ENCODE measurements at places on chromosomes 5 and 9.

- no peak for DNase-seq
Observed at GRCh38 chr9:18996211-18996610, 36.8 kb downstream of the SAXO1 start.

DNA sequence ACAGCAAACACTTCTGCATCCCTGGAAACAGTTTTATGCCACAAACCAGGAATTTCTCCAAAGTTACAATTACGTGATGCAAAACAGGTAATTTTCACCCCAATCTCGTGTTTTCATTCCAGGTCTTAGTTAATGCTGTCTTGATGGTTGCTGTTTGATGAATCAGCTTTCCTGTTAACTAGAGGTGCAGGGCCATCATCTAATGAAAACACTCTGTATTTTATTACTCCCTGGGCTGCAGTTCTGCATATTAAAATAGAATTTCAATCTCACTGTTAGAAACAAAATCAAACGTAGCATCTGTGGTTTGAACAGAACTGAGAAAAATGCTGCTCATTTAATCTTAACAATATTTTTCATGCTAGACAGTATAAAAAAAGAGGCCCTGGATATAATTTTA, 129.4 kb downstream of the TUSC1 start:
- no peak for DNase-seq

GRCh38 chr5:39605145-39605544, 180.4 kb upstream of the DAB2 start:
- no peak for DNase-seq

- no peak for DNase-seq
Observed at GRCh38 chr9:73923796-73924195, 573.3 kb upstream of the RORB start.

DNA sequence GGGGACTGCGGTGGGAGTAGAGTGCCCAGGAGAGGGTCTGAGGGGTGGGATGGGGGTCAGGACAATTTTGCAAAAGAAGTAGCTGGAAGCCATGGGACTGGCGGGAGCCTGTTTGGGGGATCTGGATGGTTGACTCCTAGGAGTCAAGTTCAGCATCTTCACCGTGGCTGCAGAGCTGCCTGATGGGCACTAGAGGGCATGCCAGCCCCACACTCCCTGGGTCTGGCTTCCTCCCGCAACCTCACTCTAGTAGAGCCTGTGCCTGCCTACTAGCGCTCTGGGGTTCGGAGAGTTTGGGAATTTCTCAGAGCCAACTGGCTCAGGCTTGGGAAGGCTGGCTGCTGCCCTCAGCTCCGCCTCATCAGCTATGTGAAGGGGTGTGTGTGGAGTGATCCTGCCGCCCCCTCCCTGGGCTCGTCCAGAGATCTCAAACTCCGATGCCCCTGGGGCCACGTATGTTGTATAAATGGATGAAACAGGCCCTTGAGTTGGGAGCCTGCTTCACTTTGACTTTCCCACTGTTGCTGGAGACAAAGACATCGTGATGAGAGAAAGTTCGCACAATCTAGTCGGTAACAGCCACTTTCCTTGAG, 10.8 kb downstream of the TSPAN17 start:
- DNase-seq, result peak; percentile 72

DNA sequence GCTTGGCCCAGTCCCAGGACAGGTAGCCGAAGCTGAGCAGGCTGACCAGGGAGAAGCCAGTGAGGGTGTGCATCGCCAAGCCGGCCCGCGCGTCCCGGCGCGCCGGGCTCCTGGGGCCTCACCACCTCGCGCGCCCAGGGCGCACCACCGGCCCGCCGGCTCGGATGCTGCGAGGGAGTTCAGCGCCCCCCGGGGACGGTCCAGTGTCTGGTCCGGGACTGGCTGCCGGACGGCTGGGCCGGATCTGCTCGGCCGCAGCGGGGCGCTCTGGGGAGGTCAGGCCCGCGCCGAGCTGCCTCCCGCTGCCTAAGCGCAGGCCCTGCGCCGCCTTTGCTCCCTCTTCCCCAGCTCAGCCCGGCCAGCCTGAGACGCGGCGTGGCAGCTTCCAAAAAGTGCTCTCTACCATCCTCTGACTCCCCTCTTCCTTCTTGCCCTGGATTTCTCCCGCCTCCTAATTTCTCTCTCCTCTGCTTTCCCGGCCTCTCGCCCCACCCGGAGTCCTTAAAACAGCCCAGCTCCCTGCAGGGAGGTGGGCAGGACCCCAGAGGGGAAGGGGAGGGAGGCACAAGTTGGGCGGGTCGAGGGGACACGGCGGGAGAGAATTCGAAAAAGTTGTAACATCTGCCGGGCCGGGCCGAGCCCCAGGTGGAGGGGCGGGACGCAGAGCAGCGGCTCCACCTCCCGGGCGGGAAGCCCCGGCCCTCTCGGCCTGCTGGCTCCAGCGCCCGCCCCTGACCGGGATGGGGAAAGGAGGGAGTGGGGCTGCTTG, at the start of gene ARSI:
TSS of gene ARSI (minus strand) at position 605 of the 769 bp plus-strand sequence. CDS start at position 73, 532 bp downstream.
- no peak for DNase-seq

- no peak for DNase-seq
Observed at GRCh38 chr5:168654211-168654721, 75.1 kb upstream of the PANK3 start.

DNA sequence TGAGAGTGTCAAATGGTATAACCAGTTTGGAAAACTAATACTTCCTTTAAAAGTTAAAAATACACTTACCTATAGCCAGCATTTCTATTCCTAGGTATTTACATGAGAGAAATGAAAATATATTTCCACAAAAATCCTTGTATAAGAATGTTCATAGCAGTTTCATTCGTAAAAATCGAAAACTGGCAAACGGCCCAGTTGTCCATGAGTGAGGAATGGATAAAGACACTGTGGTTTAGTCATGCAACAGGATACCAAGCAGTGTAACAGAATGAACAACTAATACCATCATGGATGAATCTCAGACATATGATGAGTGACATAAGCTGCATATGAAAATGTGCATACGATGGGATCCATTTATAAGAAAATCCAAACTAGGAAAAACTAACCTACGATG, 136.7 kb downstream of the MACROH2A1 start:
- no peak for DNase-seq

GRCh38 chr5:77642738-77643653, 4.5 kb upstream of the OTP start:
- DNase-seq, result no peak

- no peak for DNase-seq
Observed at GRCh38 chr9:83449166-83449565, 89.0 kb downstream of the FRMD3 start.

DNA sequence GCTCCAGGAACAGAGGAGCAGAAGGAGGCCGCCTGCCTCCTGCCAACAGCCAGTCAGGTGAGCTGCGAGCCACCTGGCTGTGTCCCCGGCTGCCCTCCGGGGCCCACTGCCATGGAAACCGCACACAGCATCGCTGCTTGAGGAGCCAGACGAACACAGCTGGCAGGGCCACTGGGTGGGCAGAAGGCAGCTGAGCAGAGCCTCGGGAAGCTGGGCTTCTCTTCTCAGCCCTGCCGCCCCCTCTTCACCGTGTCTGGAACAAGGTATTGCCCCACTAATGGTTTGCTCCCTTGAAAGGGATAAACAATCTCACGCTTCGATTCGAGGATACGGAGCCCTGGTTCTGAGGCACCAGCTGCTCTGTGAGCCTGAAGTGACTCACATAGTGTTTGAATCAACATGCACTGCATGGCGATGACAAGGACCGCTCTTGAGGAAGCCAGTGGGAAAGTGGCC, 63.7 kb upstream of the RUFY1 start:
- DNase-seq, result no peak

GRCh38 chr5:91487420-91487819, 104.3 kb upstream of the ARRDC3 start:
- DNase-seq, result no peak

- DNase-seq, result no peak
Observed at GRCh38 chr5:90948969-90949368, 390.4 kb downstream of the ADGRV1 start.

- no peak for DNase-seq
Observed at GRCh38 chr5:179271428-179271734, 73.9 kb downstream of the ADAMTS2 start.

DNA sequence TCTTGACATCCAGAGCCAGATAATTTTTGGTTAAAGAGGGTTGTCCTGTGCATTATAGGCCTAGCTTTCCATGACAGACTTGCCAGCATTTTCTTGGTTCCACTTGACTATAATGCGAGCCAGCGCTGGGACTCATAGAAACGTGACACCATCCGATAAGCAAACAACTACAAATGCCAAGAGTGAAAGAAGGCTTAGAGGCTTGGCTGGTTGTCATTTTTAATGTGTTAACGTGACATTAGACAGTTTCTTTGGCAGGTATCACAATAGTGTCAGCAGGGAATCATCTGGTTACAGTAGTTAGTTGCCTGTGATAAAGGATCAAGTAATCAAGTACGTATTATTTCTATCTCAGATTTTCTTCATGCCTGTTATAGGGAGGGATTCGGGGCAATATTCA, 20.0 kb upstream of the LIFR start:
- no peak for DNase-seq

GRCh38 chr5:2250365-2250950, 367.7 kb upstream of the IRX4 start:
- no peak for DNase-seq

DNA sequence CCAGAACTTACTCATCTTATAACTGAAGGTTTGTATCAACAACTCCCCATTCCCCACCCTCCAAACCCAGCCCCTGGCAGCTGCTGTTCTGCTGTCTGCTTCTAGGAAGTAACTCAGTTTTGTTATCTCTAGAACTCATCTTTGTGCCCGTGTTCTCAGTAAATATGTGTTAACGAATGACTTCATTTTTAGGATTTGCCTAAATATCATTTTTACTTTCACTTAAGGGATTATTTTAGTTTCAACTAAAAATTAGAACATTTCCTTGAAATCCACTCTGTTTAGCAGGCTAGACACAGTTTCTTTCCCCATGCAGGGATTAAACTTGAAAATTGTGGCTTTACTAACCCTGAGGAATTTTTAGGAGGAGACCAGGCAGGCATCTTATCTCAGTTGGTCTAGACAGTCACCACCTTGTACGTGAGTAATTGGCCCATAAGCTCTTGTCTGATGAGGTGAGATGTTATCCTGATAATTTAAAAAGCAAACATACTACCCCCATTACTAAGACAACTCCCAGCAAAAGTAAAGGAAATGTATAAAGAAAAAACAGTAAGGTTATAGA, 68.2 kb upstream of the TNFAIP8 start:
- DNase-seq, result peak; percentile 64

GRCh38 chr9:105043370-105043936, 115.5 kb upstream of the ABCA1 start:
- no peak for DNase-seq

DNA sequence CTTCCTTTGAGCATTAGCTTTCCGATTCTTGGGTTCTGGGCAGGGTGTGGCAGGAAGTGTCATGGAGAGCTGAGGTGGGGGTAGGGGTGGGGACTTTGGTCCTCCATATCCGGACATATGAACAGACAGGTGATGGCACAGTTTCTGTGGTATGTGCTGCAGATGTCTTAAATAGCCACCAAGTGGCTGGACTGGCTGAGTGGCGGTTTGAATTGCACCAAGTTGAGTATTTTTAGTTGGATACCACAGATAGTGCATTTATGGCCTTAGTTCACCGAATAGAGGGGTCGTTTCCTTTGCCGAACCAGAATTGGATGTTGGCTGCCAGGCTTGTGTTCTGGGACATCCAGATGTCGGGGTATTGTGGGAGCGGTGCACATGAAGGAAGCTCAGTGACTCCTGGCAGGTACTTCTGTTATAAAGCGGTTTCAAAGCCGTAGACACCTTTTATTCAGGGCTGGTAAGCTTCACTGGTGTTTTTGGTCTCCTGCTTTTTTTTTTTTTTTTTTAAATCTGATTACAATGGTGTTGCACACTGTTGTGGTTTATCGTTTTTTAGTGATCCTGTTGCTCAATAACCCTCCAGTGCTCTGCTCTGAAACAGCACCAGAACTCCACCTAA, 15.1 kb upstream of the TNFAIP8 start:
- DNase-seq, result peak; percentile 40

DNA sequence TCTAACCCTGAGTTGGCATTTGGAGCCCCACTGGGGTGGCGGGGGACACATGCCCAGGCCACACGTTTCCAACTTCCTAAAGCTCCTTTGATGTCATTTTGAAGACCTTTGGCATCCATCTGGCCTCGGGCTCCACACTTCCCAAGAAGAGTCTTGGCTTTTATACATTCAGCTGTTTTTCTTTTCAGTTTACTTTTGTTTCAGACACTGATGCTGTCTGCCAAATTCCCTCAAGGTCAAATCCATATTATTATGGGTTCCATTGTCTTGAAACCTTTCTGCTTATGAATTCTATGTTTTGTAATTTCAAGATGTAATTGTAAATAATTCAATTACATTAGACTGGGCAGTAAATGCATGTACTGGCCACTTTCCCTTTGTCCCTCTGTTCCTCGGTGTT, 23.7 kb upstream of the NFIB start:
- no peak for DNase-seq

GRCh38 chr5:60535198-60535597, 164.8 kb downstream of the DEPDC1B start:
- DNase-seq, result no peak

DNA sequence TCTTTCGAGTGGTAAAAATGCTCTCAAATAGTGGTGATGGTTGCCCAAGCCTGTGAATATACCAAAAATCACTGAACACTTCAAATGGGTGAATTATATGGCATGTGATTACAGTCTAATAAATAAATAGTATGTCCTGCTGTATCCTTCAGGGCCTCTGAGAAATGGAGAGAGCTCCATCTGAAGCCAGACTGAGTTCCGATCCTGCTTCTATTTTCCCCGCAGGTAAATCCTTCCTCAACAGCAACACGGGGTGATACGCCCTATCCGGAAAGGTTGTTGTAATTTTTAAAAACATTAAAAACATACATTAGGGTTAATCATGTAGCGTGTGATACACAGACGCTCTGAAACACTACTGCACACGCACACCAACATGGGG, 695 bp upstream of the SNAPC3 start:
- no peak for DNase-seq

- no peak for DNase-seq
Observed at GRCh38 chr5:77920359-77921058, 144.4 kb upstream of the TBCA start.

DNA sequence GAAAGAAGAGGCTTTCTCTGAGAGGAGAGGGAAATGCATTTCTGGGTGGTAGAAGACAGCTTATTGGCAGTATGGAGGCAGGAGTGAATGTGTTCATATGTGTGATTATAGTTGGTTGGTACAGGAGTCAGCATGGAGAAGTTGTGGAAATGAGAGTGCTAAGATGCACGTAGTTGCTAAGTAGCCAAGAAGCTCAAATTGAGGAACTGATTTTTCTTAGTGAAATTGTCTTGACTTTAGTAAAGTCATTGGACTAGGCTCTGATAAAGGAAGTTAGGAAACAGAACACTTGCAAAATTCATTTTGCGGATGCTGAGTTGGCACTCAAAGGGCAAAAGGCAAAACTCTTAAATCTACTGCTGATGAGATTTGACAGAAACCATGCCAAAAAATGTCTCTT, 158.9 kb upstream of the VCAN start:
- DNase-seq, result peak; percentile 8

DNA sequence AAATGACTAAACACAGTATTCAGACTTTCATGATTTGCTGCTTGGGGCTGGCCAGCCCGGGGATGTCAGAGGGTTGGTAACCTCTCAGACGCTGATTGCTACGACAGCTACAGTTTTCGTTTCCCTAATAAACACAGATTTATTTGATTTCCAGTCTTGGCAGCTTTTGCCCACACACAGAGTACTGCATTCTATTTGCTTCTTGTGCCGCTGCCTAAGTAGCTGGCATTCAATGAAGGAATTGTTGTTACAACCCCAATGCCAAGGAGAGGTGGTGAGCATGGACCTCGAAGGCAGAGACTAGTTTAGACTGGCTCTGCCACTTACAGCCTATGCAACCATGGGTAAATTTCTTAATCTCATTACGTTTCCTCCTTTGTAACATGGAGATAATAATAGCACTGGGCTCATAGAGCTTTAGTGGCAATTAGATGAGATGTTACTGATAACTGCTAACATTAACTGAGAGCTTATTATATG, 247.1 kb upstream of the PANK3 start:
- DNase-seq, result no peak

All from hematopoietic multipotent progenitor cell treated with erythropoietin and hydrocortisone succinate and interleukin-3 and kit ligand, for 8 days (in vitro differentiated cells).